ENCODE measurements at places on chromosomes 3 and 15.

DNA sequence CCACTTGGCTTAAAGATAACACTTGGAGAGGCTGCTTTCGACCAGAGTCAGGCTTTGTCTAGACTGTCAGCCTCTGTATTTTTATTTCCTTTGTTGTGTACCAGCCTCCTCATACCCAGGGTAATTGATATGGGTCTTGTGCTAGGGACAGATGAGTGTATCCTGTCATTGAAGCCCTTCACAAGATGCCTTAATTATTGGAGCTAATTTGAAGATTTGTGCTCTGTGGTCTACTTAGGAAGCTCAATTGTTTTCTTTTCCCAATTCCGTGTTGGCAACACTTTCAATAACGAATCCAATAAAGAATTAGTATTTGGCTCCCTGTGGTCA, 60.5 kb upstream of the DPH6 start:
- DNase-seq: no peak

- no peak for DNase-seq
These were observed 214.4 kb downstream of the OCA2 start for GRCh38 chr15:27884726-27885125.

- DNase-seq: no peak
These were observed 90.4 kb downstream of the TJP1 start for GRCh38 chr15:29731865-29732264.

DNA sequence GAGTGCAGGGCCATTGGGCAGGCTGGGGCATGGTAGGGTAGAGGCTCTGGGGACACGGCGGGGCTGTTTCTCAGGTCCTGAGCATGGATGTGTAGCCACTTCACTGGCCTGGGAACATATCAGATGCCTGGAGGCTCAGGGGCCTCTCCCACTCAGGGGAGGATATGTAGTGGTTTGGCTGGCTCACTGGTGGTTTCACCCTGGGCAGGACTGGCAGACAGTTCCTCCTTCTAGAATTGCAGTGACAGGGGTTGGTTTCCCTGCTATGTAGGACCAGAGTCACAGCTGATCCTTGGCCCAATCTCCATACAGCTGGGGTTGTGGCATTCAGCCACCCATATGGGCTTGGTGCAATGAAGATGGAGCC, 4.8 kb upstream of the ARHGAP31 start:
- no peak for DNase-seq

Measured in hepatocyte (in vitro differentiated cells).